ENCODE measurements at places on chromosomes 4 and X.

- no peak for DNase-seq
These were observed 6.6 kb downstream of the CLRN2 start for GRCh38 chr4:17521595-17521994.

DNA sequence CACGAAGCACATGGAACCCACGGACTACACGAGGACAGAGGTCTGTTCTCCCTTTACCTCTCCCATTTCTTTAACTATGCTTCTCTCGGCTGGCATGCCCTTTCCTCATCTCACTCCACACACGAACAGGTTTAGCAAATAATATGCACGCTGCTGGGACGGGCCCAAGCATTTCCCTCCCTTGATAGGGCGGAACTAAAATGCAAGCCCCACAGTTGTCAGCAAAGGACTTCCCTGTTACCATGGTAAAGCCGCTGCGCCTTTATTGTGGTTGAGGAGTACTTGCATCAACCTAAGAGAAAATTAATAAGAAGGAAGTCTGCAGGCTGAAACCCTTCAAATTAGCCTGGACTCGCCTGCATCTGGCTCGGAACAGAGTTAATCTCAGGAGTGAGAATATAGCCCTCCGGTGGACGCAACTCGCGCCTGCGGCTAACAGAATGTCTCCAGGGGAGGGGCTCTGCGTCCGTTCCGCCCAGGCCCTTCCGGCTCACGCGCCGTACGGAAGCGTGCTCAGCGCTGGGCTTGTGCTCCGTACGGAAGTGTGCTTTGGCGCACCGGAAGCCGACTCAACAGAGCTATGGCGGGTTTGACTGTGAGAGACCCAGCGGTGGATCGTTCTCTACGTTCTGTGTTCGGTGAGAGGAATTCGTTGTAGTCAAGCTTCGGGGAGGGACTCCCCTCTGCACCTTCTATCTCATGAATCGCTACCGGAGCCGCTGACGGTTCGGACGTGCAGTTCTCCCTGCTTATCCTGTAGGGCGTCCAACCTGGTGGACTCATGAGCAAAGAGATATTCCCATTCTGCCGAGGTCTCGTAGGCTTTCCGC, at the start of gene CSTF2:
CSTF2 (plus strand) TSS at position 555 of the 830 bp plus-strand sequence; CDS start at position 581, 26 bp downstream.
- peak; percentile 88 for DNase-seq

DNA sequence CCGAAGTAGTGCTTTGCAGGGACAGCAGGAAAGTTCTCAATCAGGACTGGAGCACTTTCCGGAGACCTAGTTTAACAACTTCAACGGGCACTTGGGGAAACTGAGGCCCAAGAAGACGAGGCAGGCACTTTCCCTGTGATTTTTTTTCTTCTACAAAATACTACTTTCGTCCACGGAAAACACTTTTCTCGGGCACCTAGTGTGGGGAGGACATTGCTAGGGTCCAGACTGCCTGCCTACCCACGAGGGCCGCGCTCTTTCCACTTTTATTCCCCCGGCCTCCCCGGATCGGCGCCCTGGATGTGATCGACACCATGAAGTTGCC, 125.4 kb upstream of the CXorf66 start:
- DNase-seq: no peak

- no peak for DNase-seq
These were observed 16.0 kb downstream of the GAB1 start for GRCh38 chr4:143352720-143353119.

DNA sequence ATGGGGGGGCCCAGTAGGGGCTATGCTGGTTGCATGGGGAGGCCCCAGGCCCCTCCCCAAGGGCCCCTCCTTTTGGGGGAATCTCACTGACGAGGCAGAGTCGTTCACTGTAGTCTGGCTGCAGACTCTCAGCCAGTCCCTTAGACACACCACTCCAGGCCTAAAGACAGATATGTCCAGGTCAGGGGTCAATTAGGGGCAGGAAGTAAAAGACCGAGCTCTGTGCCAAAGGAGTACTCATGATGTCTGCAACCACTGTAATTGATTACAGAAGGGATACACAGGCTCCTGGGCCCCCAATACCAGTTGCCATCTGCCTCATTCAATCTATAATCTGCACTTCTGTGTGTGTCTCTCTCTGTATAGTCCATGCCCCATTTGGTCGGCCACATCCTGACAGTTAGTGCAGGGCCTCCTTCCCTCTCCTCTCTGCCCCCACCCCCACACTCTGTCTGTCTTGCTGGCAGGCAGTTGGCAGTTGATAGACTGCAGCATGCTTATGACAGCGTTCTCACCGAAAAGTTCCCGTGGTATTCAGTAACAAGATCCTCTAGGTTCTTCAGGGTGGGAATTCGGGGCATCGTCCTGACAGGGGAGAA, 1.3 kb upstream of the CXorf65 start:
- no peak for DNase-seq

DNA sequence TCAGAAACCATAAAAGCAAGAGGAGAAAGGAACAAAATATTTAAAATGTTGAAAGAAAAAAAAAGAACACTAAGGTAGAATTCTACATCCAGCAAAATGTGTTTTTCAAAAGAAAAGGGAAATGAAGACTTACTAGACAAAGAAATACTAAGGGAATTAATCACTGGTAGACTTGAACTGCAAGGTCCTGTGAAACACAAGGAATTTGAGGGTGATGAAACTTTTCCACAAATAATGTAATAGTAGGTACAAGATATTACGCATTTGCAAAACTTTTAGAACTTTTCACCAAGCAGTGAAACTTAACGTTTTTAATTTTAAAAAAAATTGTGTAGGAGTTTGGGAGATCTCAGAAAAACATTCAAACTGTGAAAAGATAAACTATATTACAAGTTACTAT, 180.3 kb upstream of the MAGEB16 start:
- DNase-seq: no peak

DNA sequence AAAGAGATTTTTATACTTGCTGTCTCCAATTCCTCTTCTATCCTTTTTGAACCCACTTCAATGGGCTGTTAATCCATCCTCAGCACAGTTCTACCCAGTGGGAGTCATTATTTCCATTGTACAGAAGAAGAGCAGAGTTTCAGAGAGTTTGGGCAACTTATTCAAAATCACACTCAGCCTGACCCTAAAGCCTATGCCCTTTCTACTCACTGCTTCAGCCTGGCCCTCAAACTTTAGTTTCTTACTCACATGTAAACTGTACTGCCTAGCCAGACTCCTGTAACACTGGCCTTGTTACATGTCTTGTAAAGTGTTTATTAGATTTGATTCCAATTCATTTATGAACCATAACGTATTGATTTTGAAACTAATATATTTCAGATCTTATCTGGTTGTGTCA, 25.1 kb upstream of the USO1 start:
- DNase-seq: no peak

GRCh38 chrX:11525685-11526084, 140.0 kb downstream of the ARHGAP6 start:
- no peak for DNase-seq

DNA sequence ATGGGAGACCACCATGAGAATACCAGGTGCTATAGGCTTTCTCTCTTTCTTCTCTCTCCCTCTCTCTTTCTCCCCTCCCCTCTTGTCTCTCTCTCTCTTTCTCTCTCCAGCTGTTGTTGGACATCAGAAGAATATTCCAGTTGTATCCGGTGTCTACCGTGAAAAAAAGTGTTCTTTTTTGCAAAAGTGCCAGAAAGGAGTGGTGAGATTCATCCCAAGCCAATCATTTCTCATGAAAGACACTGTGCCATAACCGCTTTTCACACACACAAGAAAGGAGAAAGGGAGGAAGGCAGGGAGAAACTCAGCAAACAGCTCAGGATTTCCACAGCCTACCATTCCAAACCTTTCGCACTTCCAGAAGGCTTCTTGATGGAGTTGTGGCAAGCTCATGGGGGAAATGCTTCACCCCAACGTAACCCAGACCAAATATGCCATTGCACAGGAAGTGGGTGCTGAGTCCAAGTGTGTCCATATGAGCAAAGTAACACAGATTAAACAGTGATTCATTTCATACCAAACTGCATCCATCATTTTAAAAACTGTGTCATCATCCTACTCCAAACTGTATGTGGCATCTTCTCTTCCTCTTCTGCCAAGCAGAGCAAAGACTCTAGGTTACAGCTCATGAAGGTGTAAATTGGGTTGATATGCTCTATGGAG, 224.0 kb downstream of the APBB2 start:
- DNase-seq: peak; percentile 76

GRCh38 chr4:99652596-99653436, 4.8 kb downstream of the C4orf54 start:
- DNase-seq: no peak

DNA sequence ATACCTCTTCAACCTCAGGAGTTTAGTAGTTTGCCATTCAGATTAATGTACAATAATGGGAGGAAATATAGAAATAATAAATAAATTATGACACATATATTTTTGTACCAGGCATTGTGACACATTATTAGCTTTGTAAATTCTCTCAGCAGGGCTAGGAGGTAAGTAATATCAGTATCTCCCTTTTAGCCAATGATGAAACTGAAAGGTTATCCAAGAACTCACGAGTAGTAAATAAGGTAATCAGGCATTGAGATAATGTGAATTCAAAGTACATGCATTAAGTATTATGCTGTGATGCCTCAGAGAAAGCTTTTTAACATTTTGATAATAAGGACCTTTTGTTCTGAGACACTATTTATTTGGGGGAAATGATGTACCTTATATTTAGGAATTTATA, 5.3 kb upstream of the ARAP2 start:
- DNase-seq: no peak

DNA sequence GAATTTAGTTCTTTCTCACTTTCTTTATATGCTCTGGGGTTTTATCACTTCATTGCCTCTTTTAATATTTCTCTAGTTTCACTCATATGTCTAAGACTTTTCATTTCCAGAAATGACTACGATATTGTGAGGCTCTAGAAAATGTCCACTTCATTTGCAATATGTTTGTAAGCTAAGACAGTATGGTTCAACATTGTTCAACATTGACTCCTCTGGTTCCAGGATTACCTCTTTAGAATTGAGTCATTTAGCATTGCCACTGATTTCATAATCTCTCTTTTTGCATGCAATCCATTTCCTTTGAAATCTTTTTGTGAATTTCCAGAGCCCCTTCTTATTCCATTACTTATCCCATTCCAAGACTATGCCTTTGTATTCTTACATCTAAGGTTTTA, 32.3 kb downstream of the BBS12 start:
- DNase-seq: peak; percentile 42

GRCh38 chrX:51851507-51852085, 41.8 kb upstream of the MAGED1 start:
- no peak for DNase-seq

- peak; percentile 78 for DNase-seq
These were observed 153.9 kb downstream of the KDR start for GRCh38 chr4:54971474-54971950.

- DNase-seq: no peak
These were observed 25.5 kb upstream of the PRPS1 start for GRCh38 chrX:107602694-107603239.

- DNase-seq: no peak
These were observed 151.1 kb downstream of the CFAP299 start for GRCh38 chr4:80486603-80487002.

DNA sequence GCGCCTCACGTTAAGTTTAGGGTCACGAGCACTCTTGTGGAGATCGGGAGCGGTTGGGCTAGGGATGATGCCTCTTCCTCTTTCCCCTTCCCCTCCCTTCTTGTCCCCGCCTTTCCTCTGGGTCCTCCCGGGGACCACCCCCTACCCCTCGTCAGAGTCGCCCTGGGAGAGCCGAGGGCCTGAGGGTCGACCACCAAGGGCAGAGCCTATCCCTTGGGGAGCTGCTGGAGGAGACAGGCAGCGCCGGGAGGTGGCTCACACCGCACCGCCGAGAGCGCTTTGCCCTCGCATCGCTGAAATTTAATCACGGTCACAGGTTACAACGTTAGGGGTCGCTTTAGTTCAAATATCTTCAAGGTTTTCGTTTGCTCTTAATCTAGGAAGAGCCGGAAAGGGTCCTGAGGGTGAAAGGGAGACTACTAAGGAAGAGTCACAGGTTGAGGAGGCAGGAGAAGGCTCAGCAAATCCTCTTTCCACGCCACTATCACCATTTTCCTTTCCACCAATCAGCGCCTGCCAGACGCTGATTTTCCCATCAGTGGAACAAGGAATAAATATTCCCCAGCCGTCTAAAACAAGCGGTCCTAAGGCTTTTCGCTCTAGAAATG, 528 bp upstream of the SNCA start:
- DNase-seq: peak; percentile 65

DNA sequence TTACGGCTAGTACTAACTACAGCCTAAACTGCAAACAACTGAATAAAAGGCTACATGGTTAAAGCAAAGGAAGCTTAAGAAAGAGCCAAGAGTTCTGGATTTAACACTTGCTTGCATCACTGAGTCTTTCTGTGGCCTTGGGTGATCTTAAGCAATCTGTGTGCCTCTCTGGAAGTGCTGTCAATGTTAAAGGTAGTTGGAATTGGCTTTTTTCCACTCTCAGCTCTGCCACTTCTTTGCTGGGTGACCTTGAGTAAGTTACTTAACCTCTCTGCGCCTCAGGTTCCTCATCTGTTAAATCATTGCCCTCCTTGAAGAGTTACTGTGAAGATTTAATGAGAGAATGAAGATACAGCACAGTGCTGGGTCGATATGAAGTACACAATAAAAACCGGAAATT, 15.7 kb downstream of the SLC2A9 start:
- no peak for DNase-seq

- no peak for DNase-seq
These were observed 128.9 kb downstream of the CEP135 start for GRCh38 chr4:56077676-56078075.

DNA sequence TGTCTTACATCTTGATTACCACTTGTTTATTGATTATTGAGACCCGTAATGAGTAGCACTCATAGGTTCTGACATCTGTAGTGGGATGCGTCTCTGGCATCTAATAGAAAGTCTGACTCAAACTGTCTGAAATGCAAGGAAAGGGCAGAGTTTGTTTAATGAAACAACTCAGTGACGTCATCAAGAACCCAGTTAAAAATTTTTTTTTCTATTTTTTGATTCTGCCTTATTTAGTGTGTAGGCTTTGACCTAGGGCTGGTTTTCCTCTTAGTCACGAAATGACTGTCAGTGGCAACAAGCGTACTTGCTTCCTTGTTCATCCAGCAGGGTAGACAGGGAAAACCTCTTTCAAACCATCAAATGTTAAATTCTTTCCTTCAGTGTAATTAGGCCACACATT, 3.1 kb upstream of the CDKL5 start:
- DNase-seq: no peak

- DNase-seq: no peak
These were observed 274.5 kb downstream of the SLC7A11 start for GRCh38 chr4:137967480-137968190.

- peak; percentile 11 for DNase-seq
These were observed 524.1 kb downstream of the IL15 start for GRCh38 chr4:142160509-142160908.

DNA sequence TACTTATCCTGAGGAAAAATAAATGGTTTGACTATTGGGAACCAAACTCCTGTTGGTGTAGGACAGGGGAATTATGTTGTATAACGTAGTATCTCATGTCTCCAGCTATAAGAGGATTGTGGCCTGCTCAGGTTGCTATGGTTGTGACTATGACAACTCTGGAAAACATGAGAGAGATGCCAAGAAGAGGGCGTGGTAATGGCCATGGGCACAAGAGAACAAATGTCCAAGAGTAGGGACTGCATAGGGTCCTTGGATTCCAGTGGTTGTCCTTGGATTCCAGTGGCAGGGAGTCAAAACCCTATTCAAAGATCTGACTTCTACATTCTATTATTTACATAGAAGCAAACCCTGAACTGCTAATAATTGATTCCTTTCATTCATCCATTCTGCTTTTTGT, 6.8 kb upstream of the MOB1B start:
- no peak for DNase-seq
